Left cardiac atrium (tissue), 4 donors: ENCODE measurements at places on chromosomes 16 and 17. TPM values are rescaled to one million over a fixed set of nuclear protein-coding genes. Genes with fewer than 3 reads are reported as not detected.

- DNase-seq: no peak
Observed at GRCh38 chr16:22946433-22946832, 132.5 kb downstream of the HS3ST2 start.

- DNase-seq: no peak
Observed at GRCh38 chr16:1651974-1652312, 26.1 kb upstream of the JPT2 start.

DNA sequence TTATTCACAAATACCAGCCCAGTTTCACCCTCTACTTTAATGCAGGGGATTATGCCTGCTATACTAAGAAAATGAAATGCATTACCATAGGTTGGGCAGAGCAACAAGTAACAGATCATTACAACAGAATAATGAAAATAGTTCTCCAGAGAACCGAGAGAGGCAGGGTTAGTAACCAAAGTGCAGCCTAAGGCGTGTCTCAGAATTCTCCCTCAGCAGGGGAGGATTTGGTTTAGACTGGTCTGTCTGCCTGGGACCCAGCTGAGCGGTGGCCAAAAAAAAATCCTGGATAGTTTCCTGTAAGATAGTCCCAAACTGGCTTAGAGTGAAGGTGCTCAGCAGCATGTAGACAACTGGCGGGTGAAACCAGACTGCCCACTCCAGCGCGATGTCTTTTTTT, 30.8 kb upstream of the ADCY7 start:
- no peak for DNase-seq

The MC1R gene
- total RNA-seq: 2.3 TPM

- no peak for DNase-seq
Observed at GRCh38 chr17:79341816-79342215, 267.2 kb downstream of the ENGASE start.
